Naive thymus-derived CD8-positive, alpha-beta T cell (primary cell): ENCODE measurements at places on chromosomes 7 and 10.

- no peak for DNase-seq
Observed at GRCh38 chr7:44120395-44120794, 3.0 kb downstream of the POLD2 start.

GRCh38 chr7:104873401-104873800 lies 140.6 kb upstream of the KMT2E start:
- DNase-seq, result no peak

DNA sequence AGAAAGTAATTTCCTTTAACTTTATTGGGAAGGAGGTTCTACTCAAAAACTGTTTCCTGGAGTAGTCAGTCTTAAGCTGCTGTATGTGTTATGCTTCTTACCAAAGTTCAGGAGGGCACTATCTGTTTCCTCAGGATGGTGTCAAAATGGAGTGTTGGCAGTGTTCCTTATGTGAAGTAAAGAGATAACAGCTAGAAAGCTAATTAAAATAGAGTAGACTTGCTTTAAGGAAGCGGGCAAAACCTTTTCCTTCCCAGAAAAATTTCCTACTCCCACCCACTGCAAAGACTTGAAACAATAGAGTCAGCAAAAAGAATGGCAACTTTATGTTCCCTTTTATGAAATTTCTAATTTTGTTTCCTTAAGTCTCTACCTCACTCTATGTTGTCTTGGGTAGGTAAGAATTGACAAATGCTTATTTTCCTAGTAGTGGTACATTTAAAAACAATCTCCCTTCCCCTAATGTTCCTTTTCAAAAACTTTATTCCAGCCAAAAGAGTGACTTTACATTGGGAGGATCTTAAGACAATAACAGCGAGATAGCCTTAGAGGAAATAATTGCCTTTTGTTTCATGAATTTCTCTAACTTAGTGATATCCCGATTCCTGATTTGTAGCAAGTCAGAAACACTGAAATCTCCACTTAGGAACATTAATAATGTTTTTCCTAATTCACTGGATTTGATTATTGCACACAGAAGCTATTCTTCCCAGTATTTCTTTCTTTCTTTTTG lies 26.5 kb upstream of the ENTPD1 start:
- no peak for DNase-seq

DNA sequence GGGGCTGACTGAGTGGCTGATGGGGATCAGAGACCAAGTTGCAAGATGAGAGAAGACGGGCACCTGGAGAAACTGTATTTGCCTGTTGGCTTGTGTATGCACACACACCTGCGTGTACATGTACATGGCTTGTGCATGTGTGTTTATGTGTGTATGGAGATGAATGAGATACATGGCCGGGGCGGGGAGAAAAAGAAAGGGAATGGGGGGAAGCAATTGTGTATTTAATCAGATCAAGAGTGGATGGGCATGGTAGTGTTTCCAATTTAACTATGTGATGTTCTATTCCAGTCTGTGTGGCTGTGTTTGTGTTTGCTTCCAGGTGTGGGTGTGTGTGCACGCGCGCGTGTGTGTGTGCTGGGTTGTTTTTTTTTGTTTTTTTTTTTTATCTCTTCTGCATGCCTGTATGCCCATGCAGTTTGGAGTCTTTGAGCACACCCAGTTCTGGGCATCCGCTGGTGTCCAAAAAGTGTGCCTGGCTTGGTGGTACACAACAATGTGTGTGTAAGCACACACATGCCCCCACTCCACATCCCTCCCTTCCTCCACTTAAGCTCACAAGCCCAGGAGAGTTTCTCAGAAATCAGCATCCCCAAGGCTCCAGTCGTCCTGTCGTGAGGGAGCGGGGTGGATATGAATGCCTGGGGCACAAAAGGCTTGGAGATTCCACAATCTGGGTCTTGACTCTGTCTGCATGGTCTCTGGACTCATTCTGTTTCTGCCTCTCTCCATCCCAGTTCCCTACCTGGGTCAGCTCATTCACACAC lies 2.5 kb upstream of the VGF start:
- DNase-seq, result no peak

DNA sequence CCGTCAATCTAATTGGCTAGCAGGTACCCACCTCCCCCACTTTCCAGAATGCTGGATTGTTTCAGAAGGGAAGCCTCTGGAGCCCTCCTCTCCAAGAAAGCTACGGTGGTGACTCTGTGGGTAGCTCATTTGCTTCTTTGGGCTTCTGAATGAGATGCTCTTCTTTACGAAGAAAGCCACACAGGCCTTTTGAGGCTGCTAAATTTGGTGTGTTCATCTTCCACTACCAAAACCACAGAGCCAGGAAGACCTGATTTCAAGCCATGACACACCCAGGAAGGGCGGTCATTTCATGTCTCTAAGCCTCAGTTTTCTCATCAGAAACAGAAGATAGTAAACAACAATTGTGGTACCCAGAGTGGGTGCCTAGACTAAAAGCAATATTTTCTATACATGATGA lies 901.2 kb downstream of the KCNMA1 start:
- DNase-seq, result no peak

DNA sequence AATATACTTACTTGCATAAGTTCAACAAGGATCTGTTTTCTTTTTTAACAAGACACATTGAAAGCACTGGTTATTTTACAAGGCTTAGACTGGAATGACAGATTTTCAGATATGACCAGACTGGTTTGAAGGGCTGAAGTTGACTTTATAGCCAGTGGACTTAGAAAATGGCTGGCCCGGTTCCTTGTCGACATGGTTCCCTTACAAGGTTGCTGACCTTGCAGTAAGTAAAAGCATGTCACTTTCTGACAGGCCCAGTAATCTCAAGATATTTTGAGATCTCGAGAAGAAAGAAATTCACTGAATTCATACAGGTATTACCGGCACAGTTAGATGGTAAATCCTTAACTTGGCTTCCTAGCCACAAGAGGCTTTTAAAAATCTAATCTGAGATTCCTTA lies 136.5 kb downstream of the COBL start:
- no peak for DNase-seq

DNA sequence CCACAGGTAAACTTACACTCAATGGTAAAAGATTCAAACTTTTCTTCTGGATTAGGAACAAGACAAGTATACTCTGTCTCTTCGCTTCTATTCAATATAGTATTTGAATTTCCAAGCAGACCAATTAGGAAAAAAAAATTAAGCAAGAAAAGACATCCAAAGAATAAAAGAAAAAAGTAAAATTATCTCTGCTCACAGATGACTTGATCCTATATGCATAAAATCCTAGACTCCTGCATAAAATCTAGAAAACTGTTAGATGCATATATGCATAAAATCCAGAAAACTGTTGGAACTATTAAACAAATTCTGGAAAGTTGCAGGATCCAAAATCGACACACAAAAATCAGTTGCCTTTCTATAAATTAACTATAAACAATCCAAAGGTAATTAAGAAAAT lies at the start of gene OR13A1:
TSS of gene OR13A1 (minus strand) at position 101 of the 400 bp plus-strand sequence. CDS start 11,186 bp downstream, outside the sequence.
- no peak for DNase-seq

- DNase-seq, result peak; percentile 31
Observed at GRCh38 chr7:116524609-116525297, at the start of gene CAV1. TSS of gene CAV1 (plus strand) at chr7:116525036. CDS start at chr7:116525063, 27 bp downstream.
